ENCODE measurements at places on chromosomes 2 and 18.

DNA sequence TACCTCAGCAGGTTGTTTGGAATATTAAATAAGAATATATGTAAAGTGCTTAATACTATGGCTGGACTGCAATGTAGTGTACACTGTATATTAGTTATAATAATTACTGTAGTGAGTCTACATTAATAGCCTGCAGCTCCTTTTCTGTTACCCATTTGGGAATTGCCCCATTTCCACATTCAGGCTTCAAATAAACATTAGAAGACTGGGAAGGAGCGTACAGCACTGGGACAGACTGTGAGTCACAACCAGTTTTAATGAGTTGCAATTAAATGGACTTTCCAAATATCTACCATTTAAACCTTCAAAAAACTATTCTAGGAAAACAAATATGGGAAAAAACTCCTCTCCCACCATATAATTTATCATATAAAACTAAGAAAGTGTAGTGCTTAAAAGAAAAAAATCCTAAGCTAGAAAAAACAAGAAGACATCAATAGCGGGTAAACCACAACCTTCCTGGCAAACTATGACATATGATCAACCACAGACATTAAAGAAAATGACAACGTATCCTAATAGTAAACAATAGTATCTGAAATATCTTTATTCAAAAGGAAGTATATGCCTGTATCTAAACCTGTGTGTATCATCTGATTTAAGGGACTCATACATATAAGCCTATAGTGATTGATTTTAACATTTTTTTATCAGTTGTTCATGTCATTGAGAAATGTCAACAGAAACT, 86.1 kb downstream of the TRIP12 start:
- DNase-seq, result no peak

DNA sequence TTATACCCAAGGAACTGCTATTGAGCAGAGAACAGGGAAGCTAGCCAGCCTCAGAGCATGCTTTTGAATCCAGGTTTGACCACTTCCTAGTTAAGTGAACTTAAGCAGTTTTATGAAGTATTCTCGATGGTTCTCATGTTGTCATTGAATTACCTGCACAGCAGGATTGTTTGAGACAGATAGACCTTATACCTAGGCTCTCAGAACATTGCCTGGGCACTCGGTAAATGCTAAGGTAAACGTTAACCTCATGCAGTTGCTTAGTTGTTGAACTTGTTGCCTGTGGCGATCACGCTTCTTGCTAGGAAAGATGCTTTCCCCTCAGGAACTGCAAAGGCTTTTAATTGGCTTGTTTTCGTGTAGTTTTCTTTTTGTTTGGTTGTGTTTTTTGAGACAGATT, 34.0 kb upstream of the CHMP1B start:
- no peak for DNase-seq

DNA sequence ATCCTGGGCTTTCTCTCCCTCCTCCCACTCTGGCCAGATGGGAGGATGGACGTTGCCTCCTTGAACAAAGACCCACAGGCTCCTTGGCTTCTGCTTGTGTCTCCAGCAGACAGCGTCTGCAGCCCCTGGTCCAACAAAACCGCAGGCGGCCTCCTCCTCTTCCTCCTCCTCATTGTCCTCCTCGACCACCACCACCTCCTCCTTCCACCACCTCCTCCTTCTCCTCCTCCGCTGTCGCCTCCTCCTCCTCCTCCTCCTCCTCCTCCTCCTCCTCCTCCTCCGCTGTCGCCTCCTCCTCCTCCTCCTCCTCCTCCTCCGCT, 45.7 kb upstream of the ALPP start:
- DNase-seq, result no peak

DNA sequence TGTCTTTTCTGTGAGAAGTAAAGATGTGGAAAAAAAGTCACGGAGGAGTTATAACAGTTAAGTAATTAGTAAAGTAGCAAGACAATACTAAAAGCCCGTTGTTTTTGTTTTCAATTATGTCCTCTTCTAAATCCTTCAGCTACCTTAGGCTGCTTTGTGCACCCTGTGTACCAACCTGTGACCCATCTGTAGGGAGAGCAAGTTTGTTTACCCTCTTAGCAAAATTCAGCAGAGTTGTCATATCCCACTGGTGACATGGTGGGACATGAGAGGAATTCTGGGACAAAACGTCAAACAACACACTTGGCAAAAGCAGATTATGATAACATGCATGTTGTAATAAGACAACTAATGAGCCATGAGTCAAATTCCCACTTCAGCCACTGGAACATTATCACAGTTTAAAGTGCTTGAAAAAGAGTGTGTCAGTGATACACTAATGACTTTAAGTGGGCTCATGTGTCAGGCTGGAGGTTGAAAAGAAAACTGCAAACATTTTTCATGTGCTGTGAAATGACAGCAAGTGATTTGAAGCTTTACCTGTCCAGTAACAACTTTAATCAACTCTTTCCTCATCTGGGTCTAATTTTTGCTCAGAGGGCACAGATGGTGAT, 392.8 kb upstream of the ACVR2A start:
- DNase-seq, result no peak

DNA sequence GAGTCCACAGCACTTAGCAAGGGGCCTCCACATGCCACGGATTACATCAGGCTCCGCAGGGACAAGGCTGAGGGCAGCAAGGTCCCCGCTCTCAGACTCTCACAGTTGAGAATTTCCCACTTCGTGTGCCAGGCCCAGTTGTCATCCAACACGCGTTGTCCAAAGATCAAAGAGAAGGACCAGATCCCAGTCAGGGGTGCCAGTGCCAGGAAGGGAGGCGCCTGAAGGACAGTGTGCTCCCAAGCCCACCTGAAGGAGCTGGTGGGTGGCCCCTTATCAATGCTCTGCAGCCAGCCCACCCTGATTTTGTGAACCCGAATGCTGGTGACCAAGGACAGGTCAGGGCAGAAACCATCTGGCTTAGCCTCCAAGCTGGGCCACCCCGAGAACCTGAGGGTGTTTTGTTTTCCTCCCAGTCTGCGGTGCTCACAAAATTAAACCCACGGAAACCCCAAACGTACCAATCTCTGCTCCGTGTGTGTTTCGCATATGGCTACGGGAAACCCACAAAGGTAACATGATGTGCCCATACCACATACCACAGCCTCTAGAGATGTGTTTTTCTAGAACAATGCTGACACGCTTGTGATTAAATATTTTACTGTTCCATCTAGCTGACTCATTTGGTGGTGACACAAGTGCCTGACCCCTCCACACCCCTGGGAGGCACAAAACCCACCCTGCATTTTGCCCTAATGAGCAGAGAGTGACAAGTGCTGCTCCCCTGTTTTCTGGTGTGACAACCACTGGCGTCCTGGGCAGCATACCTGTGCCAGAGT, 24.5 kb downstream of the CRACDL start:
- DNase-seq, result no peak

DNA sequence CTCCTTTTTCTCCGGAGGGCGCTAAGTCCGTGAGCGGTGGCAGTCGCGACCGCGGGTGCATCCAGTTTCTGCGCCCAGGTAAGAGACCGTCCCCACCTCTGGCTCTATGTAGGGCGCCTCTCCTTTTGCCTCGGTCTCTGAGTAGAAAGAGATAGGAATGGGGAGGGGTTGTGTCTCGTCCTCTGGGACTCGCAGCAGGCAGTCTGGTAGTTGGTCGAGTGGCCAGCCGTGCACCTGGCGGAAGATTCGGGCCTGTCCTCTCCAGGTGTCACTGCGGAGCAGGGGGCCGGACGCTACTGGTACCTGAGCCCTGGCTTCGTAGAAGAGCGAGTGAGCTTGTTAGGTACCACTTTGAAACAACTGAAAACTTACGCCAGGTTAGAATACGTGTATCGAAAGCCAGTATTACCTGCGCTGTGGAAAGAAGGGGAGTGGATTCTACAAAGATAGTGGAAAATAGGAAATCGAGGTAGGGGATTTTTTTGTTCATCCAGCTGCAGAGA, 403 bp downstream of the MAP2 start:
- no peak for DNase-seq

GRCh38 chr2:224523626-224524577, 61.3 kb downstream of the CUL3 start:
- no peak for DNase-seq

GRCh38 chr2:99879481-99879880, 262.9 kb downstream of the AFF3 start:
- no peak for DNase-seq

GRCh38 chr2:128311755-128312341, 6.8 kb downstream of the HS6ST1 start:
- DNase-seq, result no peak

DNA sequence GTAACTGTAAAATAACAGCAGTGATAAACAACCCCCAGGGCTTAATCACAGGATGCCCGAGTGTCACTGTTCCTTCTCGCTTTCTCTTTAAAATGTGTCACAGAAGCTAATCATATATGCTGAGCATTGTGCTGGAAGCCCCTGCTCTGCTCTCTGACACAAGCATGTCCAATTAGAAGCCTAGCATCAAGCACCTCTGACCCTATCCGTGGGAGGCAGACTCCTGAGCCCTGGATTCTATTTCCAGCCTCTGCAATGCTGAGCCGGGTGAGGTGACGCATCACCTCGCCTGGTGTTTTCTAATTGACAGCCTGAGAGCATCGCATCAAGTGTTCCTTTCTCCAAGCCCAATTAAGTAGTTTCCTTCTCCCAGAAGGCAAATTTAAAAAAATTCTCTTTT, 19.7 kb upstream of the SCG2 start:
- DNase-seq, result no peak
